ENCODE measurements at places on chromosomes 6 and 20.

DNA sequence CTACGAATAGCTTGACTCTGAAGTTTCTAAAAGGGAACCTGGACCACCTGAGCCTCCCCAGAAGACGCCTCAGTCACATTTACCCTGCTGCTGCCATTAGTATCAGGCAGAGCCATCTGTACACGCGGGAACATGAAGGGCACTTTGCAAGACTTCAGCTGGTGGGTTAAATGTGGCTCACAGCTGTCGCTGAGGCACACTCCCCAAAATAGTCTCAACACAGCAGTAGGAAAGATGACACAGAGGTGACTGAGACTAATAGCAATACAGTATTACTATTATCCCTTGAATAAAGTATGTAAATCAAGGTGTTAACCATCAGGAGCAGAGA, 29.0 kb downstream of the PSMB1 start:
- no peak for DNase-seq

DNA sequence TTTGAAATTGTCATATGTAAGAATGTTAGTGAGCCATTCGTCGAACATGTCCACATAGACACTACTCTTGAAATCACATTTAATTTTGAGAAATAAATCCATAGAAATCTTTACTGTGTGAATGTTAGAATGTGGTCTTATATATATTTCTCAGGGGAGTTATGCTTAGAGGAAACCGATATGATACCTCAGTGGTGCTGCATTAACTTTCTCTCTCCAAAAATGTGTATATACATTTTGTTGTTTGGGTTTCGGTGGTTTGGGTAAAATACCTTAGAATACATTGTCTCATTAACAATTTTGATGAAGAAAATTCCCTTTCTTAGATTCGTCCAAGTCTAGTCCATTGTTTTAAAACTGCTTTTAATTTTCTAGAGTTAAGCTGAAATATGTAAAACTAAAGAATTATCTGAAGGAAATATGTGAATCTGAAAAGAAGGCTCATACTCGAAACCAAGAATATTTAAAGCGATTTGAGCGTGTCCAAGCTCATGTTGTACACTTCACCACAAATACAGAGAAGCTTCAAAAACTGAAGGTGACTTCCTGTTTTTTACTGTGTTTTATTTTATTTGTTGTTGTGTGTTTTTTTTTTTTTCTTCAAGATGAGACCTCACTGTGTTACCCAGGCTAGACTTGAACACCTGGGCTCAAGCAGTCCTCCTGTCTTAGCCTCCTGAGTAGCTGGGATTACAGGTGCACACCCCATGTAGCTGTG, 10.3 kb downstream of the KIZ start:
- no peak for DNase-seq

- DNase-seq, result no peak
Observed at GRCh38 chr6:98787961-98788360, 46.4 kb upstream of the POU3F2 start.

DNA sequence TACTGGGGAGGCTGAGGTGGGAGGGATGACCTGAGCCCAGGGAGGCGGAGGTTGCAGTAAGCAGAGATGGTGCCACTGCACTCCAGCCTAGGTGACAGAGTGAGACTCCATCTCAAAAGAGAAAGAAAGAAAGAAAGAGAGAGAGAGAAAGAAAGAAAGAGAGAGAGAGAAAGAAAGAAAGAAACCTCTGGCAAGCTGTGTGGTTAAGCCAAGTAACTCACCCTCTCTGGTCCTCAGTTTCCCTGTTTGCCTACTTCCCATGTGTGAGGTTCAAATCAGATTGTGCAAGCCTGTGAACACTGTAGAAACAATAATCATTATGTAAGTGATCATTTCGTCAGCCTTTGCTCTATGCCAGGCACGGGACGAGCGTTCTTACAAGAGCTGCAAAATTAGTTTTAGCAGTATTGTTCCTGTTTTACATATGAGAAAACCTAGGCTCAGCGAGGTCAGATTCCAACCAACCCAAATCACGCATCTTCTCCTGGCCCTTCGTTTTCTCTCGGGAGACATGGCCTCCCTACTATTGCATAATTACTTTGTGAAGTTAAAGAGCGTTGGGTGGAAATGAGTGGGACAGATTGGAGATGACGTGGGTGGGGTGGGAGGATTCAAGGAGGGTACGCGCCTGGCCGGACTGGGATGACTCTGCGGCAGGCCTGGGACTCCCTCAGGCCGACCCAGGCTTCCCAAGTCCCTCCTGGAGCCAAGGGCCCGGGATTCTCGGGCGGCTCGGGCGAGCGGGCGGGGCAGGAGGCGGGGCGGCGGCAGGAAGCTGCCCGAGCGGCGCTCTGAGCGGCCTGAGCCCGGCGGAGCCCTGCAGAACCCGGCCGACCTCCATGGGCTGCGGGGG, at the start of gene SNX21:
Gene SNX21 (plus strand): TSS at position 770 of the 853 bp plus-strand sequence. CDS start 121 bp downstream, outside the sequence.
- no peak for DNase-seq

DNA sequence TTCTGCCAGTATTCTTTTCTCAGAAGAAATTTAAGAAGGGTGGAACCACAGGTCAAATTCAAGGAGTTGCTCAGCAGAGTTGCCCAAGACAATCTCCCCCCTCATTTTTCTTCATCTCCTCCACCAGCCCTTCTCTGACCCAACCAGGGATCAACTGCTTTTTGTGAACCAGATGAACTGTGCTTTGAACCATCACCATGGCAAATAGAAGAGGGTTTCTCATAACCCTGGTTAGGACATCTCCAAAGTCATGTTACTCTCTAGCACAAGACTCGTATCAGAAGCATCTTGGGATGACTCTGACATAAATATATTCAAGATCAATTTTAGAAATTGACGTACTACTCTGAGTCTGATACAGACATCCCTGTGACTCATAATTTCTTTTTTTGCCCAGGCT, 130.7 kb downstream of the ALDH8A1 start:
- DNase-seq, result no peak

DNA sequence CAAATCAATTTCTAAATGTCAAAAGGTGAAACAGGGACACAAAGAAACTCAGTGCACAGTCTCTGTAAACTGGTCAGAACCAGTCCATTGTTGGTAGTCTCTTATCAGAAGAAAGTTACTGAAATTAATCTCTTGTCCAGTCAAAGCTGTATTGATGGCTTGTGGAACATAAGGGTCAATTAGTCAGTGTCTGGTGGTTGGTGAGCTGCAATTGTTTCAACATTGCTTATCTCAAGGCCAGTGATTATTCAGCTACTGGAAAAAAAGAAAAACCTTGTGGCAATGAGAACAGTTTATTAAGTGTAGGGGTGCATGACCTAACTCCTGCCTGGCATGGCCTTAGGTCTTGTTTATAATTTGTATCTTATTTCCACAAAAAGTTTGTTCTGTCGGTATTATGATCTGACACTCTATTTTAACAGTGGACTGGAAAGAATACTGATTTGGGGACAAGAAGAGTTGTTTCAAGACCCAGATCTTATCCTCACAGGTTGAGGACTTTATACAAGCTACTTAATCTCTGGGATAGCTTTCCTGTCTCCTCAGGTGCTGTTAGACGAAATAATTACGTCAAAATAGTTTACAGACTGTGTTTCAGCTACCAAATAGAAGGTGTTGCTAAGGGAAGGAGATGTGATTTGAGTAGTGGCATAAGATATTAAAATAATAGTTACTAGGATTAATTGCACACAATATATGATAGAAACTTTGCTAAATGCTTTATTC, 520.0 kb upstream of the IRAK1BP1 start:
- no peak for DNase-seq

- DNase-seq, result no peak
Observed at GRCh38 chr6:116354236-116354635, 16.5 kb upstream of the DSE start.

- DNase-seq, result no peak
Observed at GRCh38 chr6:16816891-16817290, 55.6 kb upstream of the ATXN1 start.

DNA sequence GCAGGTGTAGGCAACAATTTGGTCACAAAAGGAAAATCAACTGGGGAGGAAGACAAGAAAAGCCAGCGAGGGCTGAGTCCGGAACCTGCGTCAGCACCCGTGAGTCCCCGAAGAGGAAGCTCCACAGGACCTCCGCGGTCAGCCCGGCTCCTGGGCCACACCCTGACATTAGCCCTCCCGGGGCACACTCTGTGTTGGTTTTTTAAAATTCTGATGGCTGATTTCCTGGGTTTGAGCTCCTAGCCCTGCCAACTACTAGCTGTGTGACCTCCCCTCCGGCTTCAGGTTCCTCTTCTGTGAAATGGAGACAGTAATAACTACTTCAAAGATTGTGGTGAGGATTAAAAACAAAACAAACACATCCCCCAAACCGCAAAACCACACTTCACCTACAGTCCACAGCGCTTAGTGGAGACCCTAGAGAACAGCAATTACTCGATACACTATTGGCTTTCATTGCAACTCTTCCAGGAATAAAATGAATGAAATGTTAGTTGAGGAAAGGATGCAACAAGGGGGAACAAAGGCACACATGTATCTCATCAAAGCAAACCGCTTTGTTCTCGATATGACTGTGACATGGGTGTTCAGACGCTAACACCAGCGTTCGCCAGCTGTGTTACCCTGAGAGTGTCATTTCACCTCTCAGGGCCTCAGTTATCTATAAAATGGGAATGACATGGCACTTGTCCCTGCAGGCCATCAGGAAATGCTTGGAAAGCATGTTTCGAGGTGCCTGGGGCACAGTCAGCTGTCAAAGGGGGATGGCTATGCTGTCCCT, 985 bp downstream of the ZBP1 start:
- DNase-seq, result peak; percentile 44

- DNase-seq, result no peak
Observed at GRCh38 chr20:48906221-48906877, 15.2 kb upstream of the ARFGEF2 start.

GRCh38 chr6:50110587-50110986, 60.9 kb upstream of the DEFB112 start:
- DNase-seq, result no peak

GRCh38 chr6:39225946-39226437, 3.3 kb downstream of the KCNK5 start:
- DNase-seq, result no peak

DNA sequence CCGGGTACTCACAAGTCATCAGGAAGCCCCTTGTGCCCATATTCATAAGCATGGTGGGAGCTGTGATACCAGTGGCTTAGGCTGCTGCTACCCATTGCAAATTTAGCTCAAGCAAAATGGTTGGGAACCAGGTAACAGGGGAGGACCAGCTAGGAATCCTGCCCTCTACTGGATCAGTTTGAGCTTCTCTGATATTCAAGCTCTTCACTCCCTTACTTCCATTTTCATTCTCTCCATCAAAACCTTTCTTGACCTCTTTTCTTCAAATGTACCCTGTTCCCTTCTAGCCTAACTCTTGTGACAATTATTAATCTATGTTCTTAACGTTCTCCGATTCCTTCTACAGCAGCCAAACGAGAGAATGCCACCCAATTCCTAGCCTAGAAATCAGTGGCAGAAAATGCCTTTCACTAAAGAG, 9.7 kb downstream of the NOL7 start:
- DNase-seq, result no peak

DNA sequence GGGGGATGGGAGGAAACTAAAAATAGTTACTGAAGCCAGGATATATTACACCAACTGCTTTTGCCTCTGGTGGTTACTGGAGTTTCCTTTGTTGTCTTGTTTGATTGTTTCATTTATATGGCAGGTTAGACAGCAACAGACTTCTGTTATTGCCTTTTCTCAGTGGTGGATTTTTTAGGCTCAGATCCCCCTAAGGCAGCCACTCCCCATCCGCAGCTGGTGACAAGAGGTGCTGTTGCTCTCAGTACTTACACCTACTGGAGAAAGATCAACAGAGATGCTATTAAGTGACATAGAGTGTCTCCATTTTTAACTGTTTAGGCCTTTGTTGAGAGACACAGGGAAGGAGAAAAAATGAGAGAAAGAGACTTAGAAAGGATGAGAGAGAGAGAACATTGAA, 552.1 kb downstream of the PKHD1 start:
- DNase-seq, result no peak

DNA sequence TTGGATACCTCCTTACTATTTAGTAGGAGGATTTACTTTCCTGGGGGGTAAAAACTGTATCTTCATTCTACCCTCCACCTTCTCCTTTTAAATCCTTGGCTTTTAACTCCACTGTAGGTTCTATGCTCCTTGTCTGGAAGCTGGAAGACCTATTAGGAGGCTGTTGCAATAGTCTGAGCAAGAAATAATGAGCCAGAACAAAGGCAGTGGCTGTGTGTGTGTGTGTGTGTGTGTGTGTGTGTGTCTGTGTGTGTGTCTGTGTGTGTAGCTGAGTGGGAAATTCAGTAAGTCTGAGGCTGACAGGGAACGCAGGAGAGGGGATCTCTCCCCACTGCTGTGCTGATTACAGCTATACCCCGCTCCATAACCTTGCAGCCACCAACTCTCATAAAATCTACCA, 35.8 kb downstream of the HTR1E start:
- no peak for DNase-seq

DNA sequence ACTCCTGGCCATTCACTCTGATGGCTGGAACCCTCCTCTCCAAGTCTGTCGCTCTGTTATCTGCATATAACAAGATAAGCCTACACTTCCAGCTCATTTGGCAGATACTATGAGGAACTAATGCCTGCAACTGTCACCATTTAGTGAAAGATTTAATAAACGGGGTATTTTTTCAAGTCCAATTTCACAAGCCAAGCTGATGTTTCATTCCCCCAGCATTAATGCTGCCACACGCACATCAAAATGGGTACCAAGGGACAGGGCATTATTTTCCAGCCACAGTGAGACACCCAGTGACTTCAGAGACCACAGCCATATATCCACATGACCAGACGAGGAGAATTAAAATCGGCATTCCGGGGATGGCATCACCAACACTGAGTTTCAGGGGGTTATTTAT, 175.5 kb downstream of the PTPRT start:
- no peak for DNase-seq

DNA sequence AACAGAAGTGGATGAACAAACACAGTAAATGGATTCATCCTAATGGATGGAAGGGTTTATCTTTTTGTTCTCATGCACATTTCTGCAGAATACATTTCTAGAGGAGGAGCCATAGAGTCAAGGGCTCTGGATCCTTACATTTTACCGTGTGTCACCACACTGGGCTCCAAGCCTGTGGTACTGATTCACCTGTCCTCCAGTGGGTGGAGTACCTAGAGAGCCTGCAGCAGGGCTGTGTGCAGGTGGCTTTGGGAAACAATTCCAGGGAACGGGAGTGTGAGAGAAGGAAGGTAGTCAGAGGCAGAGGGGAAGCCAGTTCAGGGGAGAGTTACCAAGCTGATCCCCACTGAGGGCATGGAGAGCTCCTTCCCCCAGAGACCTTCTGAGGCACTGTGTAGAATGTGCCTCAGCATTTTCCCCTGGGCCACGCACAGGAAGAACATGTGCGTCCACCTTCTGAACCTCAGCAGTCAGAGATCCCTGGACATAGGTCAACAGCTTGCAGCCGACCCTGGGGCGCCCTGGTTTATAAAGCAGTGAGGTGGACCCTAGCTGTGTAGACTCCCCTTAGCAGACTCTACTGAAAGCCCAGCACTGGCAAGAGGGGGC, 85.3 kb upstream of the SLC22A23 start:
- peak; percentile 81 for DNase-seq

DNA sequence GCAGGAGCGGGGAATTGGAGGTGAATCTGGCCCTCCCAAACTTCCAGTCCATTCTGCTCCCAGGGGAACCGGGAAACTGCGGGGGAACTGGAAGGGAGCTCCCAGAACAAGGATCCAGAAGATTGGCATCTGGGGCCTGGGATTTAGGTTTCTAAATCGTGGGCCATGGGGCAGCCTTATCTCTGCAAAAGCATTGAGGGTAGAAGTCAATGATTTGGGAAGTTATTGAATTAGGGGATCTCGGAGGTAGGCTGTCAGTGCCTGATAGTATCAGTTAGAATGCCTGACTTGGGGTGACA, 45.1 kb downstream of the HNF4A start:
- no peak for DNase-seq

All from NCI-H187 (cell line).